Muscle of leg (tissue), 16 donors: ENCODE measurements at places on chromosomes 11 and 22. TPM values are rescaled to one million over a fixed set of nuclear protein-coding genes. Genes with fewer than 3 reads are reported as not detected.

Gene ZP1
- not detected for total RNA-seq

Gene PLAAT4
- 5.9 TPM for total RNA-seq

Gene OVOL1
- not detected for total RNA-seq

Gene EMID1
- total RNA-seq = 5.7 TPM

GRCh38 chr11:18071098-18071705 is 25.1 kb upstream of the TPH1 start:
- no peaks in the 10 kb centered on the region for H3K36me3 ChIP-seq
- no peak for DNase-seq
- H3K27me3 ChIP-seq = no peaks in the 10 kb centered on the region
